Stimulated activated CD8-positive, alpha-beta memory T cell treated with anti-CD3 and anti-CD28 coated beads, Interleukin-15, amount 100 ng/mL, for 4 hours (primary cell): ENCODE measurements at places on chromosomes 2 and 18.

DNA sequence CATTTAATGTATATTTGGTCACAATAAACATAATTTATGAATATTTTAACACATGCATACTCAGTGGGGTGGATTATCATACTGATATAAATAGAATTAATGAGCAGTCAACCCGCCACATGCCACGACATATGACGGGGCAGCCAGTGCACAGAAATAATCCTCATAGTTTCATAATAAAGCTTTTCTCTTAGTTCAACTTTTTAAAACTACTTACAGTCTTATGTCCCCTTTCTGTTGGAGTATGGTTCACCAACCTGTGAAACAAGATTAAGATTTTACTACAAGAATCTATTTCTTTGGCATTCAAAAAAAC is 75.6 kb upstream of the ETAA1 start:
- no peak for DNase-seq

DNA sequence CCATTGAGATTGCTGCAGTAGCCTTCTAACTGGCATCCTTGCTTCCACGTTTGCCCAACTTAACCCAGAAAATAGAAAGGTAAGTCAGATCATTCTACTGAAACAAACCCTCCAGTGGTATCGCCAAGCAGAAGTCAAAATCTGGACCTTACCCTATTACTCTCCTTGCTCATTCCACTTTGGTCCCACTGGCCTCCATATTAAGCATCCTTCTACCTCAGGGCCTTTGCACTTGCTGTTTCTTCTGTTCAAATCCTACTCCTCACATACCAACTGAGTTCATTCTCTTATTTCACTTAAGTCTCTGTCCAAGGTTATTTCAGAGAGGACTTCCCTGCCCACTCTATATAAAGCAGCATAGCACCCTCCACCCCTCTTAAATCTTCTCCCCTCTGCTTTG is 84.5 kb downstream of the SPRED2 start:
- no peak for DNase-seq

DNA sequence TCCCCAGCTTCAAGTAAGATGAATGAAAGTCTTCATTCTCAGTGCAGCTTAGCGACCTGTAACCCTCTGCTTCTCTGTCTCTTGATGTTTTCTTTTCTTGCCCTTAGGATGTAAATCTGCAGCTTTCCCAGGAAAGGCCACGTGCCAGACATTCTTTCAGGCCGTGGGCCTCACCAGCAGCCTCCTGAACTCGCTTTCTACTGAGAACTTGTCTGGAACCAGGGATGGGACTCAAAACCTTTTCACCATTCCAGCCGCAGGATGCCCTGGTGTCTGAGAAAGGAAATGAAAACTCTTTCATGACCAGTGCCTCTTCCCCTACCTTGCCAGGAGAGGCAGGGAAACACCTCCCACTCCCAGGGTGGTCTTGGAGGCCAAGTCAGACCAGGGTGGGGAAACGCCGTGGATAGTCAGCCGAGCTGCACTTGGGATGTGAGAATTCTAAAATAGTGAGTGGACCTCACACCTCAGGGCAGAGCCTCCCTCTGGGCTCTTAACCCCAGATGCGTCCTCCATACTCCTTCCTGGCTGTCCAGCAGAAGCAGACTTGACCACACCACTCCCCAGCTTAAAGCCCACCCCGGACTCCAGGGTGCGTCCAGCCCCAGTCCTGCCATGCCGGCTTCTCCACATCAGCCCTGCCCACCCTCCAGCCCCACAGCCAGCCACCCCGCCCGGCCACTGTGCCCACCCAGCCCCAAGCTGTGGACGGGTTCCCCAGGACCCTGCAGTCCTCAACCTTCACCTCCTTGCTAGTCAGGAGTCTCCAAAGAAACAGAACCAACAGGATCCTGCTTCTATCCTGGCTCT is 115.5 kb downstream of the TWIST2 start:
- DNase-seq, result no peak

GRCh38 chr2:197452754-197453122 is 614 bp upstream of the COQ10B start:
- no peak for DNase-seq

DNA sequence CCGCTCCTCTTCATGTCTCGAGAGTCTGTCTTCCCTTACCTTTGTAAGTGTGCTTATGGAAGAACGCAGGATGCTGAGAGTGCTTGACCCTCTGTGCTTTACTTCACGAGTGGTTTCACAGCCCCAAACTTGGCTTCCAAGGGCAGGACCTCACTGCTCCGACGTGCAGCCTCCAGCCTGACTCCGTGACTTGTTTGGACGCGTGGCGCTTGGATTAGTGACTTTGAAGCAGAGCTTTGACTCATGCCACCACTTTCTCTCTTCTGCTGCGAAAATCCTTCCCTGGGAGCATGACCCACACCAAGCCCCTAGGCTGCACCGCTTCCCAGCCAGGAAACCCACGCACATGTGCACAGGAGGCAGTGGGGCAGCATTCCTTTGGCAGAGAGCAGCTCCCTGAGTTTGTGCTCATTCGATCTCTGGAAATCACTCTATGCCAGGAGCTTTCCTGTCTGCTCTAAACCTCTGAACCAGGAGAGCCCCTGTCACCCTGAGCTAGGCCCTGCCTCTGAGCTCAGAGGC is 207.8 kb upstream of the HS6ST1 start:
- no peak for DNase-seq

GRCh38 chr2:96913117-96913397 is 43.2 kb upstream of the SEMA4C start:
- no peak for DNase-seq

GRCh38 chr2:11355194-11356053 is 11.0 kb upstream of the ROCK2 start:
- no peak for DNase-seq
